ENCODE measurements at places on chromosomes 5 and 9.

DNA sequence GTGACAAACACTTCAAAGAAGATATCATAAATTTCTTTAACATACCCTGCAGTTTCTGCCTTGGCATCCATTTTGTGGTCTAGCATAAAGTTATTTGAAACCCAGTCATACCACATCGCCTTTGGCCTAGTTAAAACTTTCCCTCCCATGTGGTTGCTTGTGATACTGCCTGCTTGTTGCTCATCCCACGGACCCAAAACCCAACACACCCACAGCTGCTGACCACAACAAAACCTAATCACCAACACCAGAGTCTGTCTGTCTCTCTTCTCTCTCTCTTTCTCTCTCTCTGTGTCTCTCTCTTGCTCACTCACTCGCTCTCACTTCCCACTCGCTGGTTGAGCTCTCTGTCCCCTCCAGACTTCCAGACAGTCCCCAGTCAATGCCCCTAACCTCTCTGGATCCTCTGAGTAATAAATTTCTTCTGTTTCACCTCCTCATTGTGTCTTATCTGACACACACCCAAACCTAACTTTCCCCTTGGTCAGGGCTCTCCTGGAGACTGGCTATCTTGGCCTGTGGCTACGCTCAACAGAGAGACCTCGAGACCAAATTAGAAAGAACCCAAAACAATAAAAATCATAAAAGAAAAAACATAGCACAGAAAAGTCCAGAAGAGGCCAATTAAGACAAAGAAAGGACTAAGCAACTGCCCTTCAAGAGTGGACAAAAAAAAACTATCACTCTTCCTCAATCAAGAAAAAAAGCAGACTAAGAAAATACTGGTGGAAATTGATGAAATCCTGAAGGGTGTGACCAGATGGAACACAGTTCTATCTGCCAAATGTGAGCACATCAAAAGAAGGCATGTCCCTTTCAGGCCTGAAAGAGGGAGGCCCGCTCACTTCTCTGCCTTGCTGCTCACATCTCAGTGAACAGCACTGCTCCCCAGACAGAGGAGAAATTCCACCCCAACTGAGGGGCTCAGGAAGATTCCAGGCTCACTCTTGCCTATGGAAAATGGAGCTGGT is 41.5 kb downstream of the TTLL11 start:
- DNase-seq, result no peak

DNA sequence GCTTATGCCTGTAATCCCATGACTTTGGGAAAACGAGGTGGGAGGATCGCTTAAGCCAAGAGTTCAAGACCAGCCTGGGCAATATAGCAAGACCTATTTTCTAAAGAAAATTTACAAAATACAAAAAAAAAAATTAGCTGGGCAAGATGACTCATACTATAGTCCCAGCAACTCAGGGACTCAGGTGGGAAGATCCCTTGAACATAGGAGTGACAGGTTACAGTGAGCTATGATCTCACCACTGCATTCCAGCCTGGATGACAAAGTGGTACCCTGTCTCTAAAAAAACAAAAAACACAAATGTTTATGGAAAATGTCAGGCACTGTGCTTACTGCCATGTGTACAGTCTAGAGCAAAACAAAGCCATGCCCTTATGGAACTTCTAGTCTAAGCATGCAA is 823.3 kb upstream of the DMAC1 start:
- DNase-seq, result no peak

- no peak for DNase-seq
Observed at GRCh38 chr9:38315085-38315595, 77.4 kb upstream of the ALDH1B1 start.

DNA sequence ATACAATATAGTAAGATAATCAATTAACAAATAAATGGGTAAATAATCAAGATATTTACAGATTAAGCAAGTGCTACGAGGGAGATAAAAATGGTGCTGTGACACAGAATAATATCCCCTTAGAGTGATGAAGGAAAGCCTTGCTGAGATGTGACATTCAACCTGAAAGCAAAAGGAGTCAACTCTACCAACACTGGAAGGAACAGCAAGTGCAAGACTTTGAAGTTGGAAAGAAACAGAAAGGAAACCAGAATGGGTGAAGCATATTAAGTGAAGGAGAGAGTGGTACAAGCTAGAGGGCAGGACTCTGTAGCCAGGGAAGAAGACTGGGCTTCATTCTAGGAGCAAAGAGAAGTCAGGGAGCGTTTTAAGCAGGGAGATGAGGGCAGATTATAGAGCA is 12.2 kb upstream of the MEGF9 start:
- DNase-seq, result no peak

Measured in NCI-H1694 (cell line).